Ecto neural progenitor cell (in vitro differentiated cells): ENCODE measurements at places on chromosomes 1 and 21.

- no peak for DNase-seq
Observed at GRCh38 chr1:99705385-99705784, 59.5 kb downstream of the PALMD start.

GRCh38 chr1:117433943-117434342 lies 66.7 kb downstream of the MAN1A2 start:
- no peak for DNase-seq

GRCh38 chr1:79819140-79819539 lies 812.6 kb upstream of the ADGRL4 start:
- no peak for DNase-seq

GRCh38 chr1:208928349-208929010 lies 655.0 kb upstream of the CAMK1G start:
- DNase-seq: no peak

GRCh38 chr1:206653715-206654459 lies 18.6 kb downstream of the DYRK3 start:
- no peak for DNase-seq

- DNase-seq: no peak
Observed at GRCh38 chr1:244302876-244303609, 148.7 kb downstream of the ADSS2 start.

DNA sequence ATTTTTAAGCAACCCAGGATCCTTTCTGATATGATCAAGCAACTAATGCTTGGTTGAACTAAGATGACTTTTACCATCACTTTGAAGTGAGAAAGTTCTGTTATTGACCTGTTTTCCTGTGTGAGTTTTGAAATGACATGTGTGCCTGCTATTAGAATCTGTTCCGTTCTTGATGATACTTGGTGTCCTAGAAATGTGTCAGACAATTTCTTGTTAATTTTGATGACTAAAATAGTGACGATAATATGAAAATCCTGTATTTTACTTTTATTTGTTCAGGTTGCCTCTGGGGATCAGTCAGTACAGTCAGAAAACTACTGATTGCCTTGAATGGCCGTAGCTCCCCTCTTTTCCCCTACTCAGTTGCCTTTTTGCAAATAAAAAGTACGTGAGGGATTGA lies 228.0 kb downstream of the RYR2 start:
- no peak for DNase-seq

- no peak for DNase-seq
Observed at GRCh38 chr1:83769594-83770318, 229.2 kb downstream of the TTLL7 start.

- no peak for DNase-seq
Observed at GRCh38 chr1:7898962-7899361, 41.7 kb downstream of the TNFRSF9 start.

GRCh38 chr1:181135437-181135731 lies 46.9 kb downstream of the IER5 start:
- DNase-seq: no peak

GRCh38 chr1:100387657-100388350 lies 35.5 kb downstream of the CDC14A start:
- DNase-seq: no peak

- no peak for DNase-seq
Observed at GRCh38 chr1:91724644-91725043, 161.3 kb downstream of the TGFBR3 start.

GRCh38 chr1:207302618-207303393 lies 18.7 kb upstream of the CD55 start:
- no peak for DNase-seq

DNA sequence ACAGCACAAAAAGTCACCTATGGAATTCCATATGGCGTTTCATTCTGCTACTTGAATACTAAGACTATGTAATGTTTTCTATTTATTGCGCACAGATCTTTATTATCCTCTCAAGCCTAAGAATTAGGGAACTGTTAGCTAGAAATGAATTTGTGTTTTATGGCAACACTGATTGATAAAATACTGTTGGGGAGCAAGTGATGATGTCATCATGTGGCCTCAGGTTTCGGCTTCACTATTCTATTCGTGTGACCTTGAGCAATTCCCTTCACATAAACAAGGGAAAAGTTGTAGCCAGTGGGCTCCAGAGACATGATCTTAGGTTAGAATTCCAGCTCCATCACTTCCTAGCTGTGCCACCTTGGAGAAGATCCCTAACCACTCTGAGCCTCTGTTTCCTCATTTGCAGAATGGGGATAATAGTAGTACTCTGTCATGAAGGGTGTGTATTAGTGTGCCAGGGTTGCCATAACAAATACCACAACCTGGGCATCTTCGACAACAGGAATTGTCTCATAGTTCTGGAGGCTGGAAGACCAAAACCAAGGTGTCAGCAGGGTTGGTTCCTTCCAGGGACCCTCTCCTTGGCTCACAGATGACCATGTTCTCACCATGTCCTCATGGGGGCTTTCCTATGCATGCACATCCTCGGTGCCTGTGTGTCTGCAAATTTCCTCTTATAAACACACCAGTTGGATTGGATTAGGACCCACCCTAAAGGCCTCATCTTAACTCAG lies 371.2 kb downstream of the RRAGC start:
- DNase-seq: peak; percentile 18

DNA sequence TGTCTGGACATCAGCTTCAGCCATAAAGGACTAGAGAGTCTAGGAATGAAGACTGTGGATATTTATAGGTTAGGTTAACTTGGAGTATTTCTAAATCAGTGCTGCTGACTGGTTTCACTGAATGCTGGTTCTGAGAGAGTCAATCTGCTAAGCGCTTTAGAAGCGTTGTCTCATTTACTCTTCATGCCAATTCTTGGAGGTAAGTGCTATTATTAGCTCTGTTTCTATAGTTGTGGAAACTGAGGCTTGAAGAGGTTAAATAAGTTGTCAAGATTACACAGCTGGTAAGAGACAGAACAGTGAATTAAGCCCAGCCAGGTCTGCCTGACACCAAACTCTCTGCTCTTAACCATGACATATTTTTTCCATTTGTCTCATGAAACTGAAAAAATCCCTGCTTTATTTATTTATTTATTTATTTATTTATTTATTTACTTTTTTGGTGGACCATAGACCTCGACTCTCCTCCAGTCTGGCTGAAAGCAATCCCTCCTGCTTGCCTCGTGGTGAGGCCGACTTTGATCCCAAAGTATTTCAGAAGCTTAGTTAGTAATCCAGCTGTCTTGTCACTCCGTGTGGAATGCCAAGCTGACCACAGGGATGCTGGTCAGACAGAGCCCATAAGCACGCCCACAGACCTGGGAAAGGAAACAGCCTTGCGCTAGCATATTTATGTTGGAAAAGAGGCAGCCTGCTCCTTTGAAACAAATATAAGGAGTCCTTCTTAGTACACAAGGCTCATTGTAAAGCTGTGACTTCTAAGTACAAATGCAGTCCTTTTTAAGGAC lies 16.9 kb downstream of the NTMT2 start:
- DNase-seq: peak; percentile 64

GRCh38 chr1:4105300-4105880 lies 205.3 kb upstream of the C1orf174 start:
- no peak for DNase-seq

DNA sequence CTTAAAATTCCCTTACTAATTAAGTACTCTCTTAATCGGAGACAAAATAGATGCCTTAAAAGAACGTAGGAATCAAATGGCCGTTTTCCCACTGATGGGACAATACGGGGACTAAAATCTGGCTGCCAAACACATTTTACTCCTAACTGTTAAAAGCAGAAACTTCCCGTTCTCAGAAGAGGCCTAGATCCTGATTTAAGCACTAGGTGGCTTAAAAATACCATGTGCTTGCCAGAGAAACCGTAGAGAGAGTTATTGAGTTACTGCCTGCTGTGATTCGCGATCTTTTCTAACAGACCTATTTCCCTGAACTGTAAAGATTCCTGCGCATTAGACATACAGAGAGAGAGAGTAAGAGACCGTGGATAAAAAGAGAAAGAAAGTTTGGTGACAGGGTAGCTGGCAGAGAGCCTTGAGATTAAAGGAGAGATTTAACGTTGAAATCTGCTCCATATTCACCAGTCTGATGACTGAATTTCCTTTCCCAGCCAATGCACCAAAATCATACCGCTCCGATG lies 54.4 kb upstream of the STUM start:
- peak; percentile 19 for DNase-seq

GRCh38 chr1:32242341-32242851 lies 4.6 kb upstream of the FAM167B start:
- DNase-seq: no peak

GRCh38 chr1:170156594-170156993 lies 10.8 kb downstream of the NTMT2 start:
- no peak for DNase-seq

- peak; percentile 75 for DNase-seq
Observed at GRCh38 chr1:201042779-201043461, 19.4 kb upstream of the KIF21B start.

DNA sequence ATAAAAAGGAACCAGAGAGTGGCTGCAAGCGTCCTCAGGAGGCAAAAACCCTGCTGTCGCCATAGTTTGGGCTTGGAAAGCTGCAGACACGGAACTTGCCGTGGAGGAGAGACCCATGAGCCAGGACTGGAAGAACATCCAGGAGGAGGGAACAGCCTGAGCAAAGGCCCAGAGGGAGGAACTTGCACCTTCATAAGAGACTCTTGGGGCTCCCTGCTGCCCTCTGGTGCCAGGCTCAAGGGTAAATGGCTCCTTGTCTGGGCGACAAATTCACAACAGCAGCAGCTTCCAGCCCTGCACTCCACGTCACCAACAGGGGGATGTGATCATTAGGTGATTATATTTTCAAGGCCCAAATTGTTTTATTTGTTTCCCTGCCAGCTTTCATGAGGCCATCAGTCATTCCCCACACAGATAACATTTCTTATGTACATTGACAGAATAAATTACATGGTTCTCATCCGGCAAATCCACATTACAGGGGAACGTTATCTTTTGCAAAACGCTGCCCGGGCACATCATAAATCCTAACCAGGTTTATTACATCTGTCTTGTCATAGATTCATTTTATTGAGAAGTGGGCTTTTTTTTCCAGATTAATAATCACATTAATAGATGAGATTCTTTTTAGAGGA lies 143.0 kb upstream of the GRIK3 start:
- no peak for DNase-seq

- no peak for DNase-seq
Observed at GRCh38 chr1:54764922-54765561, 719 bp upstream of the PARS2 start.

- DNase-seq: no peak
Observed at GRCh38 chr1:166289309-166290050, 122.7 kb upstream of the FAM78B start.

- no peak for DNase-seq
Observed at GRCh38 chr21:34736116-34736874, 67.5 kb downstream of the CLIC6 start.

DNA sequence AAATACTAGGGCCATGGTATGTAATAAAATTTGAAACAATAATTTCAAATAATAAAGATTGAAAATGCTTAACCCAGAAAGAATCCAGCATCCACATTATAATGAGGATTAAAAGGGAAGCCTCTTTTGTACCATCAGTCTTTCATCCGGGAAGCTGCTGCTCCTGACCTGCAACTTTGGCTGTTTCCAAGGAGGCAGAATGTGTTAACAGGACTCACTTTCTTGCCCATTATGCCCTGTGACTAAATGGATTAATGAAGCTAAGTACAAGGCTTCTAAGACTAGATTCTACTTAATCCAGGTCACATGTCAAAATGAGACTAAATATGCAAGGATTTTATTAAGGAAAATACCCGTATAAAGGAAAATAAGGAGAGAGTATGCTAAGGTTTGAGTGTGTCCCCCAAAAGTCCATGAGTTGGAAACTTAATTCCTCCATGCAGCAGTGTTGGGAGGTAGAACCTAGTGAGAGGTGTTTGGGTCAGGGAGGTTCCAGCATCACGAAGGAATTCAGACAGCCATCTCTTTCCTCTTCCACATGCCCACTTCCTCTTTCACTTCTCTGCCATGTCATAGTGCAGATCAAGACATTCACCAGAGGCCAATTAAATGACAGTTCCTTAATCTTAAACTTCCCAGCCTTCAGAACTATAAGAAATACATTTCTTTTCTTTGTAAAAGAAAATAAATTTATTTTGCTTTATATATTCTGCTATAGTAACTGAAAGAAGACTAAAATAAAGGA lies 27.7 kb downstream of the FMO2 start:
- no peak for DNase-seq

- DNase-seq: no peak
Observed at GRCh38 chr1:116842654-116843053, 67.1 kb upstream of the PTGFRN start.

DNA sequence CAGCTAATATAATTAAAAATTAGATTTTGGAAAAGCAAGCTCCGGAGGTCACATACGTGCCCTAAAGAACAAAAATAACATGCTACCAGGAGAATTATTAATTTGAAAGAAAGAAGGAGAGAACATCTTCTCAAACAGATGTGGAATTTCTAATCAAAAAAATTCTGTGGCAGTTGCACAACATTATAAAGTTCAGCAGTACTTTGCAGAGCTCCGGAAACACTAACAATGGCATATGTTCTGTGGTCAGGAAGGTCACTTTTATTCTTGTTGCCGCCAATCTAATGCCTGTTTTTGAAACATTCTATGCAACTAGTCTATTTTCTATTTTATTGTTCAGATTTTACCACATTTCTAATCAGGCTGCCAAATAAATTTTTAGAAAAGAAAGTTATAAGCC lies 186.8 kb downstream of the SMYD3 start:
- DNase-seq: no peak

- peak; percentile 85 for DNase-seq
Observed at GRCh38 chr1:115089420-115090185, at the start of gene TSPAN2. TSPAN2 (minus strand) TSS chr1:115089503; CDS start chr1:115089432, 71 bp downstream.

DNA sequence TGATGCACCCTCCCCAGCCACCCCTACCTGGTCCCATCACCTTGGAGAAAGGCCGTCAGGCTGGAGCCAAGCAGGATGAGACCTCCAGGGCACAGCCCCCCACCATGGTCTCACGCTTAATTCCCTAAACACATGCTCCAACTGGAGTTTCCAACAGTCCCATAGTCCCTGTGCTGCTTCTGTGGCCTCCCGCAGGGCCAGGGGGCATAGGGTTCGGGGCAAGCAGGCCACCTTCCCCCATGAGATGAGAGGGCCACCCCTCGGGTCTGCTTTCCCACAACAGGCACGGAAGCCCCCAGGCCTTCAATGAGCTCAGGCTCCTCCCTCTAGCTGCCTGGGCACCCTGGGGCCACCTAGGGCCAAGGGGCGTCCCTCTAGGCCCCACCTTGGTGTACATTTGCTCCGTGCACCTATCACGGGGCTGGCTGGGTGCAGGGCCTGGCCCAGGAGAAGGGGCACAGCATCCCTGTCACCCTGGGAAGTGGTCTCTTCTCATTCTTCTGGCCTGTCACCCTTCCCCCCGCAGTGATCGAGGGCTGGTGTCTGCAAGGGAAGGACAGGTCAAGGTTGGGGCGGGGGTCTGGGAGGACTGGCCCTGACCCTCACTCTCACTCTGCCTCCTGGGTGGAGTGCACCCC lies 42.4 kb downstream of the TRIM11 start:
- DNase-seq: no peak

DNA sequence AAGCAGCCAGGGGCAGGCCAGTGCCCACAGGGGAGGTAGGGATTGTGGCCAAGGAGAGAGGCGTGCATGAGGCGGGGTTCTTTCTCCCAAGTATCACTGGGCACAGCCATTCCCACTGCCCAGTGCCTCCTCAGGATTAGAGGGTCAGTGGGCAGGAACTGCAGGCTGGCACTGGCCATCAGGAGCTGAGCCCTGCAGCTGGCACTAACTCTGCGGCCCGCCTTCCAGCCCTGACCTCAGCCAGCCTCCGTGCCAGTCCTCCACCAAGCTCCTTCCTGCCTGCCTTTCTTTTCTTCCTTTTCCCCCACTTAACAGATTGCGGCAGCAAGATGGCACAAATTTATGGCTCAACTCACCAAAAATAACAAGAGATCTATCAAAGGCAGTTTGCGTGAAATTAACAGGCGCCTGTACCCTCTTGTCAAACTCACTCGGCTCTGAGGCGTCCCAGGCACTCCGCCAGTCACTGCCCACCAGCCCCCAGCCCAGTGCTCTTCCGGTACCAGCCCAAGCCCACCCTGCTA lies 11.1 kb downstream of the ADGRB2 start:
- DNase-seq: no peak
